T47D (cell line): ENCODE measurements at places on chromosomes 7 and 10.

DNA sequence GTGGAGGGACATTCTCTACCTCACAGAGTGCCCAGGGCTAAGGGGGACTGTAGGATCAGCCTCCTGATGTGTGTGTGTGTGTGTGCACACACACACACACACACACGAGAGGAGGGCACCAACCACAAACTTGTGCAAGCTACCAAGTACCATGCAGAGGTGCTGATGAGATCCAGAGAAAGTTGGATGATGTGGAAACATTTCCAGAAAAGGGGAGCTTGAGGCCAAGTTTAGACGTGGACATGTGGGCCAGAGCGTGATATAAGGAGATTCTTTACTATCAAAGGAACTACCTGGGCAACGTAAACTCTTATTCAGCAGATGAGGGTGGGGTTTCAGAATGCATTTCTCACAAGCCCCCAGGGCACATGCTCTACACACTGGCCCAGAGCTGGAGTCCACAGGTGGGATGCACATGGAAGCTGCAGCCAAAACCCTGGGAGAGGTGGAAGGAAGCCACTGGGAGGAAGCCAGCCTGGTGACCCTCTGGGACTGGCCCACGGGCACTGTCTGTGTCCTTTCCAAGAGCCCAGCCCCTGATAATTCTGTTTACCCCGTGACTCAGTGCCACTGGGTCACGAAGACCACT, 53.5 kb downstream of the DLG5 start:
- DNase-seq: no peak

GRCh38 chr7:69686366-69686765, 88.1 kb downstream of the AUTS2 start:
- no peak for DNase-seq

DNA sequence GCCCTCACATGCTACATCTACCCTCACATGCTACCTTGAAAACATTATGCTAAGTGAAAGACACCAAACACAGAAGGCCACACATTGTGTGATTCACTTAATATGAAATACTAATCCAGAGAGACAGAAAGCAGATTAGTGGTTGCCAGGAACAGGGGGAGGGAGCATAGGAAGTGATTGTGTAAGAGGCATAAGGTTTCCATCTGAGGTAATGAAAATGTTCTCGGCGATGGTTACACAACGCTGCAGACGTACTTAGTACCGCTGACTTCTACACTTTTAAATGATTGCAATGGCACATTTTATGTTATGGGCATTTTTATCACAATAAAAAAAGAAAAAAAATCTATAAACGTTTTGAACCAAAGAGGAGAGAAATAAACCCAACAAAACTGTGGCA, 742.3 kb downstream of the TYW1 start:
- peak; percentile 19 for DNase-seq

GRCh38 chr10:110269374-110270318, 35.1 kb downstream of the SMNDC1 start:
- no peak for DNase-seq

DNA sequence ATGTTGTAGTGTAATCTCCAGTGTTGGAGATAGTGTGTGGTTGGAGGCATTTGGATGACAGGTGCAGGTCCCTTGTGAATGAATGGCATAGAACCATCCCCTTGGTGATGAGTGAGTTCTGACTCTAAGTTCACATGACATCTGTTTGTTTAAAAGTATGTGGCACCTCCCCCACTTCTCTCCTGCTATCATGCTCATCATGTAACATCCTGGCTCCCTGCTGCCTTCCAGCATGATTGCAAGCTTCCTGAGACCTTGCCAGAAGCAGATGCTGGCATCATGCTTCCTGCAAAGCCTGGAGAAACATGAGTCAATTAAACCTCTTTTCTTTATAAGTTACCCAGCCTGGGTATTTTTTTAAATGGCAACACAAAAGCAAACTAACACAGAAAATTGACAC, 499.0 kb upstream of the SEMA3D start:
- DNase-seq: no peak

DNA sequence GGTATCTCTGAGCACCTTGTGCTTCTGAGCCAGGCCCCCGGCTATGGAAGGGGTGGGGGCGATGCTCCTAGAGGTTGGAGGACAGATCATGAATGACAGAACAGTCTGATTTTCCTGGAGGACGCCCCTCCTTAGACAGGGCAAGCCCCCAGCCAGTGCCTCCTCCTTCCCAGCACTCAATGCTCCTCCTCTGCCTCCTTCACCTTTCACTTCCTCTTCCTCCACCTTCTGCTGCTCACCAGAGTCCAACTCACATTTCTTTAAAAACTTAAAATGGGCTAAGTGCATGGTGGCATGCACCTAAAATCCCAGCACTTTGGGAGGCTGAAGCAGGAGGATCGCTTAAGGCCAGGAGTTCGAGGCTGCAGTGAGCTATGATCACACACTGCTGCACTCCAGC, 71.1 kb upstream of the CUX1 start:
- DNase-seq: no peak

- no peak for DNase-seq
Measured at GRCh38 chr10:80170026-80170425, 35.3 kb downstream of the ANXA11 start.

GRCh38 chr10:95350219-95350829, 59.5 kb upstream of the PDLIM1 start:
- no peak for DNase-seq

DNA sequence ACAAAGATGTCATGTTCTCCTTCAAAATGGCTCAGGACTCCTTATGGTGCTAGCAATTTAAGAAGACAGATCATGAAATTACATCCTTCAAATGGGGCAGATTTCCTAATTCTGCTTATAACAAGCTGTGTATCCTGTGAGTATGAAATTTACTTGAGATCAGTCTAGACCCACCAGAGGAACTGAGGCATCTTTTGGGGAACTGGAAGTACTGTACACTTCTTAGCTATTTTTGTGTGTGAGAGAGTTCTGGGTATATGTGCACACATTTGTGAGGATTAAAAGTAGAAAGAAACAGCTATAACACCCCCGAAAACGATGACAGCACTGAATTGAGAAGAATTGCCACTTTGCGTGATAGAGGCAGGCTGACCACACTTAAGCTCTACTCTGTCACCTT, 187.0 kb upstream of the CCDC6 start:
- DNase-seq: no peak

GRCh38 chr7:77858278-77858677, 59.7 kb downstream of the PHTF2 start:
- DNase-seq: no peak

DNA sequence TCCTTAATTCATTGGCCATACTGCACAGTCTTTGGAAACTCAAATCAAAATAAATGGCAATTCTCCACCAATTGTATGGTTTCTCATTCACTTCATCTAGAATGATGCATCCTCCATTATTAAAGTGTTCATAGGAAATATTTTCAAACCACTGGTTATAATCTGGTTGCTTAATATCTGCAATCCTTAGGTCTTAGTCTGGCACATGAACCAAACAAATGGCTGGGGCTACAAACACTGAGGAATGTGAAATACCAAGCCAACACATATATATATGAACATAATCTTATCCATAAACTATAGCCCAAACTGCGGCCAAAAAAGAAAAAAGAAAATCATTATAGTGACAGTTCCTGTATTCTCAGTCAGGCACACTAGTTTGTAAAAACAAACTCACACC, 5.7 kb upstream of the MSS51 start:
- DNase-seq: no peak
